ENCODE measurements at places on chromosomes 5 and 9. TPM values are rescaled to one million over a fixed set of nuclear protein-coding genes. Genes with fewer than 3 reads are reported as not detected.

DNA sequence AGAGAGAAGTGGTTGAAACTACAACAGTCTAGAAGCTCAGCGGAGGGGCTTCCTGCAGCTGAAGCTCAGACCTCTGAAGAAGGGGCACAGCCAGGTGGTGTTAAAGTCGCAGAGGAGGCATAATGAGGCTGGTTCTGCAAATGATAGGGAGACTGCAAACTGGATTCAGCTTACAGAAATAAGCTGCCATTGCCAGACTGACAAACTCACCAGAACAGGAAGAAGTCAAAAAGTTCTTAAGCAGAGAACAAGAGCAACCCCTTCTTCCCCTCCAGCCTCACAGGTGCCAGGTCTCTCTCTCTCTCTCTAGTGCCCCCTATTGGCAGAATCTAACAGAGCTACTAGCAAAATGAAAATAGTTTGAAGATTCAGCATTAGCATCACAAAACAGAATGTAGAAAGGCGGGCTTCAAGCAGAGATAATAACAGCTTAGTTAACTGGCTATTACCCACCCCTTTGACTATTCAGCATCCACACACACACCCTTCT is 76.7 kb downstream of the GRAMD2B start:
- no peak for DNase-seq

GRCh38 chr9:104227108-104227507 is 133.0 kb downstream of the SMC2 start:
- no peak for DNase-seq

DNA sequence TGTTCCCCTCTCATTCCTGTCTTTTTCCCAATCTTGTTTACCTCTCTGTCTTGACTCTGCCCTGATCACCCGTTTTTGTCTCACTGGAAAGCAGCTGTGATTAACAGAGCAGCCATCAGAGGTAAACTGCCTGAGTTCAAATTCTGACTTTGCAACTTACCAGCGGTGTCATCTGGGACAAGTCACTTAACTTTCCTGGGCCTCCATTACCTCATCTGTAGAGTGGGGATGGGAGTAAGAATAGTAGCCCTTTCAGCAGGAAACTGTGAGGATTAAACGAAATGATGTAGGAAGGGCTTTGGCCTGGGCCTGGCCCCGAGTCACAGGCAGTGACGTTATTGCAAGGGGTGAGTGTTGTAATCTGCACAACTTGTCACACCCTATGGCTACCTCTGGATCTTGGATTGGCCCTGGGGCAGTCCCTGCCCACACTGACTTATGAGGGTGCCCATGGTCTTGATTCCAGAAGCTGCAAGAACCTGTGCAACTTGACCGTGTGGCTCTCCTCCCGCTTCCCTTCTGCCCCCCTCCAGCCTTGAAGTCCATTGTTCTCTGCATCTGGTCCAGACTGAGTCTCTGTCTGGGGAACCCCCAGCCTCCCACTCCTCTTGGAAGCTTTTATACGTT is 657 bp upstream of the PCDH12 start:
- DNase-seq: no peak

Gene PCDHGA9
- 5.5 TPM for total RNA-seq

DNA sequence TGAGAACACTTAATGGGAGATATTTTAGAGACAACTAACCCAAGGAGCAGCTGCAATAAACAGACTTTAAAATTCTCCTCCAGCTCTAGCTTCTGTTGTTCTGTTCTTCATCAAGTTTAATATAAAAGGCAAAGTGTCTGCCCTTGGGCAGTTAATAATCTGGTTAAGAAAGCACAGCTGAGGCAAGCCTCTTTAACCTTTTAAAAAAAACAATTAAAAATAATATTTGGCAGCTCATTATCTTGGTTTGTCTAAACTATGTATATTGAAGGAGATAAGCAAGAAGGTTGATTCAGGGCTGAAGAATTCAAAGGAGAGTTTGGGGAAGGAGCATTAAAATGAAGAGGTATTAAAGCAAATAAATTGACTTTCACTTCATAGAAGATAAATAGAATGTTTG is 75.4 kb downstream of the TSSK1B start:
- DNase-seq: no peak

- no peak for DNase-seq
Observed at GRCh38 chr9:78316166-78316892, 19.4 kb downstream of the PSAT1 start.

- peak; percentile 72 for DNase-seq
Observed at GRCh38 chr9:75185585-75186170, 97.4 kb downstream of the OSTF1 start.

- no peak for DNase-seq
Observed at GRCh38 chr5:176899946-176900779, 1.0 kb upstream of the HK3 start.

Measured in glutamatergic neuron (in vitro differentiated cells).